Natural killer cell treated with Interleukin-12 subunit alpha and Interleukin-12 subunit beta and Interleukin-15 and Interleukin-18, amount 100 ng/mL, for 72 hours (primary cell): ENCODE measurements at places on chromosomes 5 and 9.

- DNase-seq = no peak
Observed at GRCh38 chr5:157267761-157268480, 2.0 kb downstream of the CYFIP2 start.

DNA sequence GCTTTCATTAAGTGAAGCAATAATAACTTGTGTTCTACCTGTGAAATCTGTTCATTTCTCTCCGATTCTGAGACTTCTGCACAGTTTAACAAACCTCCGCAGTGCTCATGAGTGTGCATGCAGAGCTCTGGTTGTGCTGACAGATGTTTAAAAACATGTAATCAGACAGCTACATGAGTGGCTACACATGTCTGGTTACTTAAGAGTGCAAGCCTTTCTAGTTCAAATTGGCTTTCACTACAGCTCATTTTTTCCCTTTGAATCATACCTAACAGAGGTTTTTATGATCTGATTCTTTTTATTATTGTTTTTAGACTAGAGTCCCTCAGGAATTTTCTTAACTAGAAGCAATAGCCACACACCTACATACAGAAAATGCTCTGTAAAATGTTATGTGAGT lies 310.2 kb downstream of the ARRDC3 start:
- no peak for DNase-seq

DNA sequence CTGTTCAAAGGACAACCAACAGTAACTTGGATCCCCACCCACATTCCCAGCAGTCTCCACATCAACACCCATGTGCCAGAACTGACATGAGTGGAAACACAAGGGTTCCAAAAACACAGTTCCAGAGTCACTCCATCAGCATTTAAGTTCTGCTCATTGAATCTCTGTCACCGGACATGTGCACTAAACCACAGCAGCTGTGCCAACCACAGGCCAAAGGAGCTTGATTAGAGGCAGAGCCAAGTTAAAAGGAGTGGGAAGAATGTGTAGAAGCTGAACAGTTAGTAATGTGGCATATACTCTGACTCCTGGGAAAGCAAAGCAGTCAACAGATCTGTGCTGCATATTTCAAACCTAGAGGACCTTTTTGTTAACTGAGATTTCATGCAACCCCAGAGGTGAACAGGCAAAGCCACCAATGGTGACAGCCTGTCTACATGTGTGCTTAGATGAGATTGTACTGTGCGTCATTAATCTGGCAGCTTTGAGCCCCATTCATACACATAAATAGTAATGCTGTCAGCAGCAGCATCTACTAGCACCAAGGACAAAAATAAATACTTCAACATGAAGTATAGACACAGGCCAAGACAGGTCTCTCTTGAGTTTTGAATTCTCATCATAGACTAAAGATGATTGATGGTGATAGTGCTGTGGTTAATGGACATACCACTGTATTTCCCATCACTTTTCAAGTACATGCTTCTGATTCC lies 16.4 kb upstream of the FST start:
- DNase-seq = no peak

DNA sequence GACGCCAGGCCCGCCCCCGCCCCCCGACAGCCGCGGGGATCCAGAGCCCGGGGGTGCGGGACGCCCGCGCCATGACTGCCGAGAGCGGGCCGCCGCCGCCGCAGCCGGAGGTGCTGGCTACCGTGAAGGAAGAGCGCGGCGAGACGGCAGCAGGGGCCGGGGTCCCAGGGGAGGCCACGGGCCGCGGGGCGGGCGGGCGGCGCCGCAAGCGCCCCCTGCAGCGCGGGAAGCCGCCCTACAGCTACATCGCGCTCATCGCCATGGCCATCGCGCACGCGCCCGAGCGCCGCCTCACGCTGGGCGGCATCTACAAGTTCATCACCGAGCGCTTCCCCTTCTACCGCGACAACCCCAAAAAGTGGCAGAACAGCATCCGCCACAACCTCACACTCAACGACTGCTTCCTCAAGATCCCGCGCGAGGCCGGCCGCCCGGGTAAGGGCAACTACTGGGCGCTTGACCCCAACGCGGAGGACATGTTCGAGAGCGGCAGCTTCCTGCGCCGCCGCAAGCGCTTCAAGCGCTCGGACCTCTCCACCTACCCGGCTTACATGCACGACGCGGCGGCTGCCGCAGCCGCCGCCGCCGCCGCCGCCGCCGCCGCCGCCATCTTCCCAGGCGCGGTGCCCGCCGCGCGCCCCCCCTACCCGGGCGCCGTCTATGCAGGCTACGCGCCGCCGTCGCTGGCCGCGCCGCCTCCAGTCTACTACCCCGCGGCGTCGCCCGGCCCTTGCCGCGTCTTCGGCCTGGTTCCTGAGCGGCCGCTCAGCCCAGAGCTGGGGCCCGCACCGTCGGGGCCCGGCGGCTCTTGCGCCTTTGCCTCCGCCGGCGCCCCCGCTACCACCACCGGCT lies 1.0 kb downstream of the FOXE1 start:
- no peak for DNase-seq

- DNase-seq = no peak
Observed at GRCh38 chr5:151624476-151624875, 33.3 kb upstream of the FAT2 start.

GRCh38 chr5:116378007-116378776 lies 196.4 kb downstream of the SEMA6A start:
- no peak for DNase-seq

- DNase-seq = no peak
Observed at GRCh38 chr5:65721050-65721719, 724 bp downstream of the SGTB start.

GRCh38 chr9:27924502-27924901 lies 351.2 kb upstream of the C9orf72 start:
- DNase-seq = no peak

DNA sequence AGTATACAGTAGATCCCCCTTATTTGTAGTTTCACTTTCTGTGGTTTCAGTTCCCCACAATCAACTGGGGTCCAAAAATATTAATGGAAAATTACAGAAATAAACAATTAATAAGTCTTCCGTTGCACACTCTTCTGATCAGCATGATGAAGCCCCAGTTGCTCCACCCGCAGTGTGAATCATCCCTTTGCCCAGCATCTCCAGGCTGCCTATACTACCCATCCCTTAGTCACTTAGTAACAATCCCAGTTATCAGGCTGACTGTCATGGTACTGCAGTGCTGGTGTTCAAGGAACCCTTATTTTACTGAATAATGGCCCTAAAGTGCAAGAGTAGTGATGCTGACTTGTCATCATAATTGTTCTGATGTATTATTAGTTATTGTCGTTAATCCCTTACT lies 28.9 kb downstream of the SHC3 start:
- DNase-seq = no peak
